ENCODE measurements at places on chromosomes 7 and 10. TPM values are rescaled to one million over a fixed set of nuclear protein-coding genes. Genes with fewer than 3 reads are reported as not detected.

Gene VPS37D
- polyA plus RNA-seq, result 18.9 TPM

Gene PDE6C
- 0.33 TPM for polyA plus RNA-seq

Gene PPP1R3C
- polyA plus RNA-seq, result 42.3 TPM

Gene JAZF1
- polyA plus RNA-seq, result 11.0 TPM

Gene CCNJ
- polyA plus RNA-seq, result 18.3 TPM

Gene ANKRD61
- polyA plus RNA-seq, result 0.61 TPM

Gene GCK
- 3.0 TPM for polyA plus RNA-seq

Gene FAM25A
- polyA plus RNA-seq, result not detected

Gene THSD7A
- 51.9 TPM for polyA plus RNA-seq

Gene MACROH2A2
- polyA plus RNA-seq, result 95.7 TPM

- no peak for DNase-seq
Measured at GRCh38 chr10:117221156-117221711, 19.7 kb upstream of the SLC18A2 start.

GRCh38 chr10:571688-572451 lies 117.6 kb downstream of the DIP2C start:
- no peak for DNase-seq

GRCh38 chr10:201328-201771 lies 66.1 kb downstream of the ZMYND11 start:
- DNase-seq, result no peak

- no peak for DNase-seq
Measured at GRCh38 chr7:155763122-155763521, 49.1 kb downstream of the SHH start.

DNA sequence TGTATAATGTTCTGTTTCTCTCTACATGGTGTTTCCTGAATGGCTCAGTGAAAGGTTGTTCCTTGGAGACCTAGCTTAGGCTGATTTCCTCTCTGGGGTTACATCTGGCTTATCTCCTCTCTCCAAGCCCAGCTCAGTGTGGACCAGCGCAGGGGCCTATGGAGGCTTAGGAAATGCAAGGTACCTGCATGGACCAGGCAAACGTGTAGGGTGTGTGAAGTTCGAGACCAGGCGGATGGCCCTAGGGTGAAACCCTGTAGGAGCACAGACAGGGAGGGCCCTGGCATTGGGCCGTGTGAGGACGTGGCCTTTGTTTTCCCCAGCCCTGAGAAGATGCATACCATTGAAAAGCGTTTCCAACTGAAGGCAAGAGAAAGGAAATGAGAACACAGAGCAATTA lies 59.0 kb downstream of the DOCK1 start:
- DNase-seq, result no peak

DNA sequence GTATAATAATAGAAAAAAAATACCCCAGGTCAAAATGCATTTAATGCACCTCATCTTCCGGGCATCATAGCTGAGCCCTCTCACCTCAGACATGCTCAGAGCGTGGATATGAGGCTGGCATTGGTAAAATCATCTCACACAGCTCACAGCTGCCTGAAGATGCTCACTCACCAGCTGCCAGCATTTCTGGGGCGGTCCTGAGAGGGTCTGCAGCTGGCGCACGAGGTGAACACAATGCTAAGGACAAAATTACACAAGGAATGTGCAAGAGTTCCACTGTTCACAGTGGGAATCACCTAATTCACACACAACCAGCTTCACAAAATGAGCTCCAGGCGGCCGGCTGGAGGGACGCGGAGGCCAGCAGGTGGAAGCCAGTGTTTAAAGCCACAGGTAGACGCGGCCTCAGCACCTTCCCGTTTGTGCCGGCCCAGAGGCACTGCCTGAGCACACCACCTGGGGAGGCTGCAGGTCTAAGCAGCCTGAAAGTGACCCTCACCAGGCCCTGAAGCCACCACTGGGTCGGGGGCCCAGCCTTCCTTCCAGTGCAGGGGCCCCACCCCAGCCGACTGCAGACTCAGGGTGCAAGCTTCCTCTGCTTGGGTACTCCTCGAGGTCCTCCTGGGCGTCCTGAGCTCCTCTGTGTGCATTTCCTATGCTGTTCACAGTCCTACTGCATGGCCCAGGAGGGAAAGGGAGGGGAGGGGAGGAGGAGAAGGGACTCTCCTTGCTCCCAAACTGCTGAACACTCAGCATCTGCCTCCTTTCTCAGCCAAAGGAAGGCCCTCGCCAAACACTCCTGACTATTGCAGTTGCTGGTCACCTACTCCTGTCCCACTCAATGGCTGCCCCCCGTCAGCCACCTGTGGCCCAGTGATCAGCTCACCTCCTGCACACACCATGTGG lies 61.2 kb upstream of the FAM20C start:
- DNase-seq, result no peak

GRCh38 chr10:132294561-132295318 lies 13.0 kb downstream of the STK32C start:
- no peak for DNase-seq

GRCh38 chr10:21130108-21130507 lies 233.0 kb upstream of the NEBL start:
- DNase-seq, result no peak

DNA sequence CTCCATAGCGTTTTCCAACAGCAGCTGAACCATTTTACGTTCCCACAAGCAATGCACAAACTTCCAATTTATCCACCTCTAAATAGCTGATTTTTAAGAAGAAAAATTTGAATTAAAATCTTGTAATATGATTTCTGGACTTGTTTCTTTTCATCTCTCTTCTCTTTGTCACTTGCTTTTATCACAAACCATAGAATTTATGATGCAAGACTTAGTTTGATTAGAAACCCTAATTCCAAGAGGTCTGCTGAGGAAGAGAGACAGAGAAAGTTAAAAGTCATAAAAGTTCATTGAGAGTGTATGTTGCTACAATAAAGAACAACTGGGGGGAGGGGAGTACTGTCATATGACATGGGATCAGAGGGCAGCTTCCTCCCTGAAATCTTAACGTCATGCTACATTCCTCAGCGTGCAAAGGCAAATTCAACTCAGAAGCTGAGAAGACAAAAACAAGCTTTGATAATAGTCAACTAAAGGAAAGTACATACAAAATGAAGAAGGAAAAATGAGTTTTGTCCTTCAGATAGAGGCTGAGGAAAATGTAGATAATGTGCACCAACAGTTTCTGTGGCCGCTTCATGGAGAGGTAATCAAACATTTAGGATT lies 18.4 kb upstream of the CUBN start:
- peak; percentile 85 for DNase-seq

DNA sequence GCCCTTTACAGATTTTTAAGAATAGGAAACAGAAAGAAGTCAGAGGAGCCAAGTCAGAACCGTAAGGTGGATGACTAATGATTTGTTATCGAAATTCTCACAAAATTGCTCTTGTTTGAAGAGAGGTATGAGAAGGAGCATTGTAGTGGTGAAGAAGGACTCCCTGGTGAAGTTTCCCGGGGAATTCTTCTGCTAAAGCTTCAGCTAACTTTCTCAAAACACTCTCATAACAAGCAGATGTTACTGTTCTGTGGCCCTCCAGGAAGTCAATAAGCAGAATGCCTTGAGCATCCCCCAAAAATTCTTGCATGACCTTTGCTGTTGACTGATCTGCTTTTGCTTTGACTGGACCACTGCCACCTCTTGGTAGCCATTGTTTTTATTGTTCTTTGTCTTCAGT lies 152.9 kb downstream of the HGF start:
- no peak for DNase-seq

DNA sequence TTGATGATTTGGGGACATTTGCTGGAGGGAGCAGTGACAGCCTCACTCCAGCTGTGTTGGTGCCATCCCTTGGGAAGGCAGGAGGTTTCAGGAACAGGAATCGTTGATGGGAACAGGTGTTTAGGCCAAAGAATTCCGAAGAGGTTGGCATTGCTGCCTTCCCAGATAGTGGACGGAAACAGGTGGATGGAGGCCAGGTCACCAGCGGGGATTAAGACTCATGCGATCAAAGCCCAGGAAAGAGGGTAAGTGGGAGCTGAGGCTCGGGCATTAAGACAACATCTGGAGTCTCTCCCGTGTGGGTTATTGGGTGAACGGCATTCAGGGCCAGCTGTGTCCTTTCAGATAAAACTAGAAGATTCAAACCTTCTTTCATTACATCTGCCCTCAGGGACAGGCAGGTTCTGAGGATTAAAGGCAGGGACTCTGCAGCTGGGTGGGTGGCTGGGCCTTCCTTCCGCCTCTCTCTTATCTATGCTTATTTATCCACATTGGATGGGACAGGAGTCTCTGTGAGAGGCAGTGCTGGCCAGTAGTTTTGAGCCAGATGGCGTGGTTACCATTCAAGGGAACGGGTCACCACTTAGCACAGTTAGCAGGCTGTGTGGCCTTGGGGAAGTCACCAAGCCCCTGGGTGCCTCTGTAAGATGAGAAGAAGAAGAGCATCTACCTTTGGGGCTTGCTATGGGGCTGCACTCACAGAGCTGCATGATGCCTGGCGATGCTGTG lies 67.6 kb downstream of the INSIG1 start:
- DNase-seq, result no peak

GRCh38 chr7:30530373-30530772 lies 25.7 kb upstream of the GGCT start:
- no peak for DNase-seq

GRCh38 chr10:94591461-94592205 lies 46.0 kb downstream of the HELLS start:
- DNase-seq, result no peak

DNA sequence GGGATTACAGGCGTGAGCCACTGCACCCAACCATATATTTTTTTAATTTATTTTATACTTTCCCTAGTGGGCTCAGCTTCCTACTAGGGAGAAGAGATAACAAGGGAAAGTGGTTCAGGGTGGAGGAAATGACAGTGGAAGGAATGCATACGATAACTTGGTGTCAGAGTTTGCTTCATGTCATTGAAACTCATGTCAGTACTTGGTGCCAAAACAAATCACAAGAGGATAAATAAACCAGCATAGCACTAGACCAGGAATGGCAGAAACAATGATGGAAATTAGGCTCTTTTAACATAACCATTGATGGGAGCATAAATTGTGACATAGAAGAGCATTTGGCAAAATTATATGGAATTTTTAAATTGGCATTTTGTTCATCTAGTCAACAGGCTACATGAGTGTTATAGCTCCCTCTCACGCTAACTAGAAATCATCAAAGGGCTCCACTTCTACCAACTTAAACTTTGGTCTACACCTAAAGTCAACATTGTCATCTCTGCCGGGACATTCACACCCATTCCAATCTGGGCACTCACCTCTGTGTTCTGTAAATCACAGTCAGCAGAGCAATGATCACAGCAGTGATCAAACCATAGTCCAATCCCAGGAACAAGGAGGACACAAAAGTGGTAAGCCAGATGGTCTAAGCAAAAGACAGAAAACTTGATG lies 41.2 kb downstream of the PSMC2 start:
- no peak for DNase-seq

DNA sequence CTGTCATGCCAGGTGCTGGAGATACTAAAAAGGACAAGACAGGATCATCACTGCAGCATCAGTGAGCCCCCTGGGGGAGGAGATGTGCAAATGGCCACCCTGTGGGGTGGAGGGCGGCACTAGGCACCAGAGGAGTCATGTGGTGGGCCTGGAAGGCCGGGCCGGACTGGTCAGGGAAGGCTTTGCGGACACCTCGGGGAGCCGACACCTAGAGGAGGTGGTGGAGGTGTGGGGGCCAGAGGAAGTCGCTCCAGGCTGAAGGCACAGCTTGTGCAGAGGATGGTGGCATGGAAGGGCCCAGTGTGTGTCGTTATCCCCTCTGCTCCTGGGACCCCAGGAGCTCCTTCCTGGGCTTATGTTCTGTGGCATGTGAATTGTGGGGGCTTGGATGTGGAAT lies 437.7 kb downstream of the RPS24 start:
- no peak for DNase-seq

Data from renal pelvis (tissue), 12 donors.